Renal cortical epithelial cell (primary cell): ENCODE measurements at places on chromosomes 4 and X. TPM values are rescaled to one million over a fixed set of nuclear protein-coding genes. Genes with fewer than 3 reads are reported as not detected.

HTN3 gene
- total RNA-seq: not detected in 2 replicates

TRPC3 gene
- total RNA-seq: not detected in 2 replicates

DNA sequence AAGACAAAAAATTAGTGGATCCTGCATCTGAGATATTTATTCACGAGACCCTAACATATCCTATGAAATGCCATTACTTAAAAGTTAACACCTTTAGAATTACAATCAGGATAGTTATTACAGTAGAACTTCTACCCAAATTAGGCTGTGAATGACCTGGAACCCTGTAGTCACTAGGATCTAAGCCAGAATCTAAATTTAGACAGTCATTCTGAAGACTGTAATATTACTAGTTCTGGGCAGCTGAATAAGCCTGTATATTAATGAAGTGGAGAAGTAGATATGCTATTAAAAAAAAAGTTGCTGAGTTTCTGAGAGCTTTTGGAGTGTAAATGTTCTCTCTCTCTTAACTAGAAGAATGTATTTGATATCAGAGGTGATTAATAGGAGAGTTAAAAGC, 67.0 kb downstream of the FAM13A start:
- DNase-seq: no peak

- no peak for DNase-seq
Measured at GRCh38 chr4:114366368-114366767, 232.2 kb upstream of the UGT8 start.

TEX13B gene
- total RNA-seq: not detected in 2 replicates

NR0B1 gene
- total RNA-seq: 0.10 and 0.35 TPM in 2 replicates
